OCI-LY7 (cell line): ENCODE measurements at places on chromosomes 7 and 10. TPM values are rescaled to one million over a fixed set of nuclear protein-coding genes. Genes with fewer than 3 reads are reported as not detected.

- DNase-seq, result no peak
Measured at GRCh38 chr10:103712146-103712545, 143.2 kb downstream of the SH3PXD2A start.

- DNase-seq, result no peak
Measured at GRCh38 chr7:5582532-5582935, 158.9 kb upstream of the TNRC18 start.

The TMEM236 gene
- total RNA-seq, result 0.06 TPM in 1 of 2 replicates, not detected in the other

The EBLN1 gene
- total RNA-seq, result not detected in 2 replicates

GRCh38 chr10:47381427-47382379 is 2.4 kb downstream of the ZNF488 start:
- no peak for DNase-seq

GRCh38 chr10:107894516-107894915 is 730.0 kb upstream of the SORCS1 start:
- DNase-seq, result no peak

The FKBP14 gene
- 15.9 and 17.9 TPM in 2 replicates for total RNA-seq

DNA sequence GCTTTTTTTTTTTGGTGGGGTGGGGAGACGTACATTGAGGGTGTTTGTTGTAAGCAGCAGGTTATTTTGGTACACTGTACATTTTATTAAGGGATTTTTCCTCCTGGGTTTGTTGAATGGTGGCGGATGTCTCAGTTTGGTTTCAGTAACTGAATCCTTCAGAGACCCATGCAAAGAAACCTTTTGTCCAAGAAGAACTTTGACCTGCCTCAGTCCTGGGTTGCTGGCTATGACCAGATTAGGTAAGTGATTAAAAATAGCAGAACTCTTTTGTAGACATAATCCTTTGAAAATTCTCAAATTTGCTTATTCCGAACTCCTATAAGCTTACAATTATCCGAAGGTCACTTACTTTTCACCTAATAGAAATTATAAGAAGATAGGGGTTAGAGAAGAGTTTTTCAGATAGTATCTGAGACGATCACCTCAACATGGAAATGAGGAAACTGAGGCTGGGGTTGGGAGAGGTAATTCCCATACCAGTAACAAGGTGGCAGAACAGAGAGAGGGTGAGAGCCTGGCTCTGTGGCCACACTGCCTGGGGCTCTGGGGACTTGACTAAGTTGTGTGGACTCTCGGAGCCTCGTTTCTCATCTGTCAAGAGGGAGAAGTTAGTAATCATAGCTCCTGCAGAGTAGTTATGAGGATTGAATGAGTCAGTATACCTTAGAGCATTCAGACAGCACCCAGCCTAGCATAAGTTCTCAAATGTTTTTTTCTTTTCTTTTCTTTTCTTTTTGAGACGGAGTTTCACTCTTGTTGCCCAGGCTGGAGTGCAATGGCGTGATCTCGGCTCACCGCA is 87.4 kb downstream of the CCNY start:
- no peak for DNase-seq

DNA sequence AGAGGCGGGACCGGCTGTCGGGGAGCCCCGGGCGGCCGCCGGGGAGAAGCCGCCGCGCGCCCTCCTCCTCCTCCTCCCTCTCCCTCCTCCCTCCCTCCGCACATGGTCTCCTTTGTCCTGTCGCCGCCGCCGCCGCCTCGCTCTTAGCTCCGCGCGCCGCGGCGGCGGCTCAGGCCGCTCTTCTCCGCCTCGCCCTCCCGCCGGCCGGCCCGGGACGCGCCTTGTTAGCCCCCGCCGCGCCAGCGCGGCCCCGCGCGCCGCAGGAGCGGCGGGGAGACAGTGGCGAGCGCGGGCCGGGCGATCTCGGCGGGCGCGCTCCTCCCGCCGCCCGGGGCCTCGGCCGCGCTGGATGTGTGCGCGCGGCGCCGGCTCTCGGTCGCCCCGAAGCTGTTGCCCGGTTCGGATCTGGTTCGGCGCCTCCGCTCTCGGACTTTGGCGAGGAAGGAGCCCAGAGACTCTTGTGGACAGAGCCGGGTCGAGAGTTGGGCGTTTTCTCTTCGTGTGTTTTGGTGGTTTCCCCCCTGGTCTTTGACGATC is 437.4 kb upstream of the GALNT17 start:
- peak; percentile 61 for DNase-seq

DNA sequence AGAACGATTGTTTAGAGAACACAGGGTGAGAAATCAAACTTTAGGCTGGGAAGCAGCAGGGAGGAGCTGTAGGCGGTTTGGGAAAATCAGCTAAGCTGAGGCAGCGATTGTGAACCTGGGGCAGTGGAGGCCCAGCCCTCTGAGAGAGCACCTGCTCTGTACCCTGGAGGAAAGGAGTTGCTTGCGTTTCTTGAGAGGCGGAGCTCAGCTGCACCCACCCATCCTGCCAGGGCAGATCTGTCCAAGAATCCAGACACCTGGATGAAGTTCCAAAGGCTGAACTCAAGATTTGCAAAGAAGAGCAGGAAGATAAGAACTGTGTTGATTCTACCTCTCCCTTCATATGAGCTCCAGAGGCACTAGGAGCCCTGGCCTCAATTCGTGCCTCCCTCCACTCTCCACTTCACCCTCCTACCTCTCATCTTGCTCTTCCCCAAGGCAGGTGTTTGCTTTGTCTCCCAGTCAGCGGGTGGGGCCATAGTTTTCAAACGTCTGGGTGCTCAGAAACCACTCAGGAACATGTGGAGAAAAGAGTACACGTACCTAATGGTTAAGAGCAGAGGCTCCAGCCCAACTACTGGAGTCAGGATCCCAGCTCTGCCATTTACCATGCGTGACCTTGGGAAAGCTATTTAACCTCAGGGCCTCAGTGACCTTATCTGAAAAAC is 21.5 kb upstream of the TMEM213 start:
- DNase-seq, result no peak

The CTAGE4 gene
- not detected in 2 replicates for total RNA-seq

GRCh38 chr10:63677001-63677400 is 155.8 kb downstream of the REEP3 start:
- DNase-seq, result no peak

- no peak for DNase-seq
Measured at GRCh38 chr10:7444551-7445121, 33.8 kb upstream of the SFMBT2 start.

DNA sequence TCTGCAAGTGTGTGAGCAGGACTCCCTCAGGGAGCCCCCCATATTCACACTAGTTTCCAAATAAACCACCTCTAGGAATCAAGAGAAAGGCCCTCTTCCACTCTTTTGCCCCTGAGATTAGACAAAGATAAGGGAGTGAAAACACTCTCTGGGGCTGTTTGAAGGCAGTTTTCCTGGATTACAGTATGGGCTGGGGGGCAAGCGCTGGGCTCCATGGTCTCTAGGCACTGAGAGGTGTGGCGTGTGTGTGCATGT is 1.0 kb downstream of the AQP1 start:
- no peak for DNase-seq

DNA sequence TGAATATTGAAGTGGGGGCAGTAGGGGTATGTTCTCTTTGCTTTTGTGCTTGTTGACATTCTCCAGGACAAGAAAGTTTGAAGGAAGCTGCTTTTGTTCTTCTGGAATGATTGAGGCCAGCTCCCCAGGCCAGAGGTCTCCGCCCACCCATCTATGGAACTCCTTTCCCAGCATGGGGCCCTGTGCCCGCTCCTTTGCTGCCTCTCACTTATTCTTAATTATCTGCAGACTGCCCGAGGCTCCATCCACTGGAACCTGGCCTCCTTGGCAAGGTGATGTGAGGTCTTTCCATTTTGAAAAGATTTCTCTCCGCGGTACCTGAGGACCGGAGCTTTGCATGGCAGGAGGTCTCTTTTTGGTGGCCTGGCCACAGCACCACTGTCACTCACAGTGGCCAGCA is 39.3 kb upstream of the MKI67 start:
- no peak for DNase-seq

The GNAI1 gene
- total RNA-seq, result not detected in 2 replicates

The BTRC gene
- total RNA-seq, result 17.2 and 17.8 TPM in 2 replicates

DNA sequence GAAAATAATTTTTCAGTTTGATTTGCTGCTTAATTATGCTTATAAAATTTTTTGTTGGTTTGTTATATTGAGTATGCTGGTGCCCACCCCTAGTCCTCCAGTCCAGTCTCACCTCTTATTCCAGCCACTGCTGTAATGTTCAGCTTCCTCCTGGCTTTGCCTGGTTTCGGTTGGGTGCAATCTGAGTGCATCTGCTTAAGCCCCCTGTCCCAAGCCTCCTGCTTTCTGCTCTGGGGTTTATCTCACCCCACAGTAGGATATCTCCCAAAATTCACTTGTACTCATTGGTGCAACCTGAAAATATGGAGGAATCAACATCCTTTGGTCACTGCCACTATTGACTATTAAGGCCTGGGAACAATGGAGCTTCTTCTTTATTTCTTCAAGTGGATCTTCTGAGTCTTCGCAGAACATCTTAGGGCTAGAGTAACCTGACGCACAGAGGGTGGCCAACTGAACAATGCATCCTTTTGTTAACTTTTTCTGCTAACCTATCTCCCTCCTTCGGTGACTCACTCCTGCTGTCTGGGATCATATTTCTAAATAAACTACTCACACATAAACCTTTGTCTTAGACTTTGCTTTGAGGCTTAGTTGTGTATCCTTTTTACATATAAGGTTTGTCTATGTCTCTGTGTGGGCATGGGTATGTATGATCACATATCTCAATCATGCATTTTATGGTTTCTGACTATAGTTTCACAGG is 19.1 kb upstream of the SOSTDC1 start:
- no peak for DNase-seq

The NPSR1 gene
- not detected in 2 replicates for total RNA-seq

The H2BK1 gene
- not detected in 2 replicates for total RNA-seq

DNA sequence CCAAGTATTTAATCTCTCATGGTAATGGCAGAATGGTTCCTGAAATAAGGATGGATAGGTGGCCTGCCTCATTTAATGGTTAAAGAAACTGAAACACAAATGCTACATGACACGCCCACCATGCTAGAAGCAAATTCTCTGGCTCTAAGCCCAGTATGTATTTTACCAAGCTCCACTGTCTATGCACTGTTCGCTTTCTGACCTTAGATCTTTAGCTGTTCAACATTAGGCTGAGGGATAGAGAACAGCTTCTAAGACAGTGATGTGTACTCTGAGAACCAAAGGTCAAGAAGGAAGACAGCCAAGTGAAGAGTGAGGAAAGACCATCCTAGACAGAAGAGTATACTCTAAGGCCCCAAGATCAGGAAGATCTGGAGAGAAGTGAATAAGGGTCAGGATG is 26.6 kb downstream of the FAM3C start:
- DNase-seq, result no peak

DNA sequence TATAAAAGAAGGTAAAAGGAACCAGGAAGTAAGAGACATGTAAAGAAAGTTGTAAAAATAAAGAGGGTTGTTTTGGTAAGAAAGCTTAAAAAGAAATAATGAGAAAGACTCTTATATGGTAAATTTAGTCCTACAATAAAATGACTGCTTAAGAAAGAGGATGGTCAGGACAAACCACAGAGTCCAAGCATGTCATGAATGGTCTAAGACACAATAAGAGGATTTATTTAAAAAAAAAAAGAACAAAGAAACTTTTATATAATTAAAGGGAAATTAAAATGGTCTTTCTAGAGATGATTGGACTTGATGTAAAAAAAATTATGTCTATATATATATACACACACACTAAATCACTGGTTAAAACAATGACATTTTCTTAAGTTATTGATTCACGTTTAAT is 18.2 kb downstream of the ATAD1 start:
- DNase-seq, result no peak
